ENCODE measurements at places on chromosomes 6 and 20.

- DNase-seq: no peak
These were observed 155.4 kb downstream of the RFPL4B start for GRCh38 chr6:112502351-112503090.

- DNase-seq: no peak
These were observed 53.9 kb downstream of the ADNP start for GRCh38 chr20:50877232-50877743.

DNA sequence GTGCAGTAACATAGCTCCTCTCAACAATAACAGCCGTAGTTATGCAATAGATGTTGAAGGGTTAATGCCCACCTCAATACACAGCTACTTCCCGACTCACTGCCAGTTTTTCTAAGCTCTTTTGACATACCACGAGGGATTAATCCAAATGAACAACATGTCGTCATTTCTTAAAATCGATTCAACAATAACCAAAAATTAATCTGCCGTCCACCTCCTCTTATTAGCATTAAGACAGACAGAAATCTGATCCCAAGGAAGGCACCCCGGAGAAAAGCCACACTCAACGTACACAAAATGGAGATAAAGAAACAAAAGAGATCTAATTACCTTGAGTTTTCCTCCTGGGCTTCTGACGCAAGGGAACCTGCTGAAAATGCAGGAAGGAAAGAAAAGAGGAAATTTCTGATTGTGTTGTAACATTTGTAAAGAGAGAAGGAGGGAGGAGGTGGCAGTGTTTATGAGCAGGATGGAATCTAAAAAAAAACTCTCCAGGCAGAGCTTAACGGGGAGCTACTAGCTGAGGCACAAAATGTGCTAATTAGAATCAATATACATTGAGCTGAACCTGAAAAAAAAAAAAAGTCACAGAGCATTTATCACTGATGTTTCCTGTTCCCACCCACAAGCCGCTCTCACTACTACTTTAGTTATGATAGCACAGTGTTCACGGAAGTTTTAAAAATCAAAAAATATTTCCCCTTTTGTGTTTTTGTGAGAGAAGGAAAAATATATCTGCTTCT lies 109.3 kb downstream of the IPCEF1 start:
- DNase-seq: peak; percentile 36

DNA sequence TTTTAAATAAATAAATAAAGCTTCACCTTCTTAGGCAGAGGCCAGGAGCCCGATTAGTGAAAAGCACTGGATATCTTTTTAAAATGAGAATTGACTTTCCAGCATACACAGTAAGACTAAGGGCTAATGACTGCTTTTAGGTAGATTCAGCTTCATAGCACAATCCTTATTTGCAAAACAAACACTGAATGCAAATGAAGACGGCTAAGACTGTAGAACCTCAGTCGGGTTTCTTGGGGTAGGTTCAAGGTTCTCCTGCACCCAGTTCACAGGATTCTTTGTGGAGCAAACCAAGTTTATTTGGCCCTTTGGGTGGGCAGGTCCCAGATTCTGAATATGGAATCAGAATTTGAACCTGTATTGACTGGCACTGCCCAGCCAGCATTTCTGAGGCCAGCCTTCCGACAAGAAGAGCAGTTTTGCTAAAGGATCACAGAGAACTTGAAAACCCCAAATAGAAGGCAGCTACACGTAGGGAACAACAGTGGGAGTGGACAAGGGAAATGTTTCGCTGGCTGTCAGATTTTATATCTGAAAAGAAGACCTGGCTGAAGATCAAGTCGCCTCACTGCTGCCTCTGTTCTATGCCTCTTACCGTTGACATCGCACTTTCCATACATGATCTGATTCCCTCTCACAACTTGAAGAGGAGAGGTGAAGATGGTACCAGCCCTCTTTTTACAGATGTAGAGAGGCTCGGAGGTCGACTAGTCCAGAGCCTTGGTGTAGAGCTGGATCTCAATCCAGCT lies 8.2 kb downstream of the TRERF1 start:
- DNase-seq: no peak

DNA sequence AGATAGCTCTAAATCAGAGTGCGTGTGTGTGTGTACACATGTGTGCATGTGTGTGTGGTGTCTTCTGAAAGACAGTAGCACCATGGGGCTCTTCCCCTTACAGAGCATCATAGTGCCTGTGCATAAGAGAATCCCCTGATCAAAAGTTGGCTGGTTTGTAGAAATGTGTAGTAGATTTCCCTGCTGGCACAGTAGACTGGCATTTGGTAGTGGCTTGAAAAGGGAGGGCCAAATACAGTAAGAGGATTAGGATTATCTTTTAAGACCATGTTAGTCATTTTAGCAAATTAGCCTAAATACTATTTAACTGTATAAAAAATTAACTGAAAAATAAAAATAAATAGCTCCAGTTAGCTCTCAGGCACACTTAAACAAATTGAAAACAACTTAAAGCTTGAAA lies 112.6 kb downstream of the B3GAT2 start:
- no peak for DNase-seq
